ENCODE measurements at places on chromosomes 7 and 10.

GRCh38 chr7:128827971-128828711 is 2.1 kb upstream of the FLNC start:
- DNase-seq: peak; percentile 70

DNA sequence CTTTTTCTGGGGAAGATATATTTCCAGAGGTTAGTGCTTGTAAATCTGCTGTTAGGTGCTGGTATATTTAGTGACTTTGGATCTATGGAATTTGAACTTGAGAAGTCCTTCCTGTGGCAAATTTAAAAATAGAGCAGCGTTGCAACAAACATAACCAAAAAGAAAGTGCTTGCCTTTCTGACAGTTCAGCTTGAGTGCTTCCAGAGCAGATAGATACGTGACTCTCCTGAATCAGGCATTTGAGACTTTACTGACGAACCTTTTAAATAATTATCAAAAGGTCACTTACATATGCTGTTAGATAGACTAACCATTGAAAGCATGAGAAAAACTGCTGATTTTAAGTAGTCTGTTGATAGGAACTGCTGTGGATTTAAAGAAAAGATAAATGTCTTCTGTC is 387.5 kb upstream of the LRRTM3 start:
- DNase-seq: no peak

- DNase-seq: peak; percentile 64
Observed at GRCh38 chr7:11727864-11728263, 104.1 kb downstream of the THSD7A start.

DNA sequence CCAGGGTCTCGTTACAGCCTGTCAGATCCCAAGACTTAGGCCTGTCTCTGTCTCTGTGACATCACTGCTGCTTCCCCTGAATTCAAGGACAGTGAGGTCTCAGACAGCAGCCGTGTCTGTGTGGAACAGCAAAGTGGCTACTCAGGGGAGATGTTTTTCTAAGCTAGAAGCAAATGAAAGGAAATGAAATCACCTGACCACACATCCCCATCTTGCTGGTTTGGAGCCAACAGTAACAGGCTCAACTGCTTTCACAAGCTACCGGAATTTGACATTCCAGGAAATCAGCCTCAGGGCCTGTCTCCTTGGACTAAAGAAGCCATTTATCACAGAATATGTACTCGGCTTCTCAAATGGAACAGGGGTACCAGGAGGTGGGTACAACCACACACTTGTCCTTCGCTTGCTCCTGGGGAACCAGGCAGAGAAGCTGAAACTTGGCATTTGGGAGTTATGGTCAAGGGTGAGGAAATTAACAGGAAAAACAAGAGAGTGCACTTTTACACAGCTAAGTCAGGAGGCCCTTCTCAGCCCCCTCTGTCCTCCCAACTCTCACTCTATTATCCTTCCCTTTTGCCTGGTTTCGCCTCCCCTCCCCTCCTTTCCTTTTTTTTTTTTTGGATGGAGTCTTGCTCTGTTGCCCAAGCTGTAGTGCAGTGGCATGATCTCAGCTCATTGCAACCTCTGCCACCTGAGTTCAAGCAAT is 73.2 kb downstream of the SPDYE5 start:
- peak; percentile 86 for DNase-seq

DNA sequence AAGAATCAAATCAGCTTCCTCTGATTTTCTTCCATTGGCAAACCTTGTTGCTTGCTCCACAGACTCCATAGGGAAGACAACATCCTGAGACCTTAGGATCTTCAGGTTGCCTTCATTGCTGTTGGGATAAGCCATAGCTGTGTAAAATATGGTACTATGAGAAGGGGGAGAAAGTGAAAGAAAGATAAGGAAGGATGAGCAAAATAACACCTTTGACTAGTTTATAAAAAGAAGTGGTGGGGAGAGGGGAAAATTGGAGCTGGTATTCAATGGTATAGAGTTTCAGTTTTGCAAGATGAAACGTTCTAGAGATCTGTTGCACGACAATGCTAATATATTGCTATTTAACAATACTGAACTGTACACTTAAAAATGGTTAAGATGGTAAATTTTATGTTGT is 180.4 kb upstream of the PHYHIPL start:
- no peak for DNase-seq

- peak; percentile 33 for DNase-seq
Observed at GRCh38 chr10:99658622-99659030, 683 bp upstream of the ENTPD7 start.

DNA sequence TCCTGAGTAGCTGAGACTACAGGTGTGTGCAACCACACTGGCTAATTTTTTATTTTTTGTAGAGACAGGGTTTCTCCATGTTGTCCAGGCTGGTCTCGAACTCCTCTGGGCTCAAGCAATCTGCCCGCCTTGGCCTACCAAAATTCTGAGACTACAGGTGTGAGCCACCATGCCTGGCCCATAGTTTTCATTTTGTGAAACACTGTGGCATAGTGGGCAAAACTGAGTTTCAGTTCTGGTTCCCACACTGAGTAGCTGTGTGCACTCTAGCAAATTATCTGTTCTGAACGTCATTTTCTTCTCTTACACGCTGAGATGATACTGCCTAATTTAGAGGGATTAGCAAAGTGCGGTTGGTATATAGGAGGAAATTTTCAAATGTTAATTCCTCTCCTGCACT is 13.5 kb downstream of the ATP5MK start:
- DNase-seq: no peak

DNA sequence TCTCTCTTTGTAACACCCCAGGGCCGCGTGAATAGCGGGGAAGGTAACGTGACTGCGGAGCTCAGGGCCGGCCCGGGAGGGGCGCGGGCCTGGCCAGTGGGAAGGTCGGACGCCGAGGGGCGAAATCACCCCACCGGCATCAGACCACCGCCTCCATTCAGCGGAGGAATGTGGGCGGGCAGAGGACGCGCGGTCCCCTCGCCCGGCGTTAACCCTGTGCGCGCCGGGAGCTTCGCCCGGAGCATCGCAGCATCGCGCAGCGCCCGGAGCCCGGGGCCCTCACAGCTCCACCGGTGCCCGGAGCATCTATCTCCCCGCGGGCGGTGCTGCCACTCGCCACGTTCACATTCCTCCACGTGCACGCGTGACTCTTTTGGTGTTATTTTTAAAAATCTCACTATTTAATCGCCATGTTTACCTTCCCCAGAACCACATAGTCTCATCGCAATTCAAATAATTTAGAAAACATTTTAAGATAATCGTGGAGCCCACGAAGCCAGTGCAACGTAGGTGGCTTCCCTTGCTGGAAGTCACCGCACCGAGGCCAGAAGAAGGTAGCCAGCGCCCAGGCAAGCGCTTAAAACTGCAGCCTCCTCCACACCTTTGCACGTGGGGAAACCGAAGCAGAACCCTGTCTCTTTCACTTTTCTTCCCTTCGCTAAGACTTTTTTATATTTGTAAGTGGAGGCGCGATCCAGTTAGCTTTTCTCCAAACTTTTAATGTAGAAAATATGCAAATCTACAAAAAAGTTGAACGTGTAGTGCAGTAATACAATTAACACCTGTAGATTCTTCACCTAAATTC is 21.8 kb downstream of the FGFBP3 start:
- DNase-seq: peak; percentile 39

DNA sequence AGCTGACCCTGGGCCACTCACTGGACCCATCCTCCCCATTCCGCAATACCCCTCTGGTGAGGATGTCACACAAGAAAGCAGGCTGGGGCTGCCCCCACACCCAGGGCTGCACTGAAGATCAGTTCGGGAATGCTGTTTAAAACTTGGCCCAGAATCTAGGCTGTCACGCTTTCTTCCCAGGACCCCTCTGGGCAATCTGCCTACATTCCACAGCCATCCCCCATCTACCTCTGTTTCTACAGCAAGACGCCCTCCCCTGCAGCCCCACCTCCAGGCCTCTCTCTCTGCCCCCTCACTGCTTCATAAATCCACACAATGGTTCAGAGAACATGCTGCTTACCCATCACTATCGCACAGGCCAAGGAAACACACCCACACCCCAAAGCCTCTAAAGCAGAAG is 36.1 kb downstream of the XPNPEP1 start:
- DNase-seq: no peak

- DNase-seq: no peak
Observed at GRCh38 chr10:81127931-81128330, 590.2 kb downstream of the SH2D4B start.

DNA sequence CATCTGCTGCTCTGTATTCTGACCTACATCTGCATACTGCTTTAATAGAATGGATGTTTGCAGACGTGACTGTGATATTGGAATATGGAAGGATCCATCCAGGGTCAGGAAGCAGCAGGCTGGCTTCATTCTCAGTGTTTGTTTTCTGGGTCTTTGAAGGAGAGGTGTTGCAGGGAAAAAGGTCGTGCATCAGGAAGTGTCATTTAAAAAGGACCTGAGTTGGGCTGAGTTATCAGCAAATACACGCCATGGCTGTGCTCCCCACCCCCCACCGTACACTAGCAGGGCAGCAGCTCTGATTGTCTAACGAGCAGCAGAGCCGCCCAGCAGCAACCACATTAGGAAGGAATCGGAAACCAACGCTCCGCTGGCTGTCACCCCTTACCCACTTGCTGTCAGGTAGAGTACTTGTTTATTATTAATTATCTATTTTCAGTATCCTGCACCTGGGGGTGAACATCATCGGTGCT is 63.1 kb upstream of the STEAP1B start:
- no peak for DNase-seq

Data from fibroblast of mammary gland (primary cell).